PC-9 (cell line): ENCODE measurements at places on chromosomes 1 and 21. TPM values are rescaled to one million over a fixed set of nuclear protein-coding genes. Genes with fewer than 3 reads are reported as not detected.

- peak; percentile 33 for DNase-seq
These were observed 23.2 kb downstream of the GALNT2 start for GRCh38 chr1:230090194-230090711.

- no peak for DNase-seq
These were observed 48.5 kb upstream of the TTC39A start for GRCh38 chr1:51378871-51379270.

GRCh38 chr1:165933446-165934170, 106.2 kb downstream of the UCK2 start:
- no peak for DNase-seq

DNA sequence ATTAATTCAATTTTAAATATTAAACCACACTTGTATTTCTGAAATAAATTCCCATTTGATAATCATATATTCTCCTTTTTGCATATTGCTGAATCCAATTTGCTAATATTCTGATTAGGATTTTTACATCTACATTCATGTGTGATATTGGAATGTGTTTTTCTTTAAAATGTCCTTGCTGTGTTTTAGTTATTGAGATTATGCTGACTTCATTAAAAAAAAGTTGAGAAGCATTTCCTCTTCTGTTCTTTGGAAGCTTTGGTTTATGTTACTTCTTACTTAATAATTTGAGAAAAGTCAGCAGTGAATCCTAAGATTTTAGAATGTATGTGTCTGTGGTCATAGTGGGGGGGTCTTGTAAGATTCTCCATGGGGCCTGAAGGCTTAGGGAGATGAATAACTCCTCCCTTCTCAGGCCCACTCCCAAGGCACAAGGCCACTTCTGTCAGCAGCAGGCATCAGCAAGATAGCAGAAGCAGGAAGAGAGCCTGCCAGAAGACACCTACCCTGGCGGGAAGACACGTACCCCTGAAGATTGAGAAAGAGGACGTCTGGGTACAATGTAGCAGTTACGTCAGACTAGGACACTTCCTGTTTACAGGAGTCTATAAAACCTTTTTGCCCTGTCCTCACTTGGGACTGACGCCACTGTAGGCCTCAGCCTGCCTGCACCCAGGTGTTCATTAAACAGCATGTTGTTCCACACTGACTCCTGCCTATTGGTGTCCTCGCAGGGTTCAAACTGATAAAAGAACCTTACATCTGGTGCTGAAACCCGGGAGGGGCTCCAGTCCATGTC, 56.9 kb downstream of the ODF2L start:
- no peak for DNase-seq

DNA sequence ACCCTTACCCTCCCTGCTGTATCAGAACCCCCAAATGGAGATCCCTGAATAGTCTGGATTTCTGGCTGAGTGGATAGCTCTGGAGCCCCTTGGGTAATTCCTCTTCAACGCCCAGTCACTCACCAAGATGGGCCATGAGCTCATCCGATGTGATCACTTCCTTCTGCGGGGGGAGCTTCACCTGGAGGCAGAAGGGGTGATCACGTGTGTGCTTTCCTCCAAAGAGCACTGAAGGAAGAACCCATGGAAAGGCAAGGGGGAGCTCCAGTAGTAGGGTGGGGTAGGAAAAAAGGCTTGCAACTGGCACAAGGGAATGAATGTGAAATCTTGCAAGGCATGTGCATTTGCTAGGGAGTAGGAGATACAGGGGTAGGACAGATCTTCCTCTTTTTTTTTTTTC, 5.1 kb downstream of the MINDY1 start:
- DNase-seq = no peak

DNA sequence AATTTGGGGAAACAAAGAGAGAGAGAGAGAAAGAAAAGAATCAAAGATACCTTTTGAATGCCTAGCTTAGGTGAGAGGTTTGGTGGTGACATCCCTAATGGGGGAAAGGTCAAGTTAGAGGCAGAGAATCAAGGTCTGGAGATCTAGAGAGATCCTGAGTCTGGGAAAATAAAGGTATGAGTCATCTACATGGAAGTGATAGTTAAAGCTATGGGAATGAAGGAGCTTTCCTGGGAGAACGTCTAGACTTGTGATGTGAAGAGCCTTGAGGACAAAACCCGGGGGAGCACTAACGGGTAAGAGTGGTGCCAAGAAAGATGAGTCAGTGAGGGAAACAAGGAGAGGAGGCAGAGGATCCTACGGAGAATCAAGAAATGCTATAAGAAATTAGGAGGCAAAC, 110.8 kb upstream of the RUNX1 start:
- no peak for DNase-seq

- peak; percentile 96 for DNase-seq
These were observed 35.8 kb downstream of the OLFML3 start for GRCh38 chr1:114015075-114015474.

ZYG11A gene
- total RNA-seq = 9.7 and 11.5 TPM in 2 replicates

KRTAP10-9 gene
- not detected in 2 replicates for total RNA-seq
